ENCODE measurements at places on chromosomes 5 and 9. TPM values are rescaled to one million over a fixed set of nuclear protein-coding genes. Genes with fewer than 3 reads are reported as not detected.

The GDA gene
- total RNA-seq, result not detected

The IFNK gene
- not detected for total RNA-seq

The SIGMAR1 gene
- 128 TPM for total RNA-seq

The FOXD4L5 gene
- not detected for total RNA-seq

The ZNF483 gene
- total RNA-seq, result 12.0 TPM

The GPRIN1 gene
- total RNA-seq, result not detected

GRCh38 chr5:89043676-89044075 lies 160.7 kb upstream of the MEF2C start:
- no peaks in the 10 kb centered on the region for H3K36me3 ChIP-seq
- no peaks in the 10 kb centered on the region for H3K4me1 ChIP-seq
- no peaks in the 10 kb centered on the region for H3K27me3 ChIP-seq
- DNase-seq, result no peak

- H3K36me3 ChIP-seq, result no peaks in the 10 kb centered on the region
- H3K27me3 ChIP-seq, result no peaks in the 10 kb centered on the region
- no peaks in the 10 kb centered on the region for H3K4me1 ChIP-seq
- no peak overlapping the region for H3K4me3 ChIP-seq
These were observed 142.7 kb upstream of the DHFR start for GRCh38 chr5:80797428-80798024.

- no peaks in the 10 kb centered on the region for H3K4me1 ChIP-seq
- no peaks in the 10 kb centered on the region for H3K27me3 ChIP-seq
- no peak for DNase-seq
- H3K4me3 ChIP-seq, result no peak overlapping the region
- no peaks in the 10 kb centered on the region for H3K36me3 ChIP-seq
- H3K27ac ChIP-seq, result no peak overlapping the region
These were observed 344.7 kb downstream of the TAF11L14 start for GRCh38 chr5:17978954-17979353.

GRCh38 chr9:78289474-78289873 lies 7.5 kb upstream of the PSAT1 start:
- no peak overlapping the region for H3K27ac ChIP-seq
- DNase-seq, result no peak
- no peak overlapping the region for H3K4me3 ChIP-seq
- H3K36me3 ChIP-seq, result no peaks in the 10 kb centered on the region
- no peaks in the 10 kb centered on the region for H3K4me1 ChIP-seq

- no peaks in the 10 kb centered on the region for H3K36me3 ChIP-seq
- no peaks in the 10 kb centered on the region for H3K27me3 ChIP-seq
- no peak for DNase-seq
These were observed 37.9 kb upstream of the SRP19 start for GRCh38 chr5:112823181-112823580.

- no peak overlapping the region for H3K4me3 ChIP-seq
- no peaks in the 10 kb centered on the region for H3K36me3 ChIP-seq
- peaks cover 17% of the 10 kb centered on the region for H3K4me1 ChIP-seq
- no peak overlapping the region for H3K27ac ChIP-seq
These were observed 116.7 kb downstream of the ADAMTS2 start for GRCh38 chr5:179228341-179229121.

DNA sequence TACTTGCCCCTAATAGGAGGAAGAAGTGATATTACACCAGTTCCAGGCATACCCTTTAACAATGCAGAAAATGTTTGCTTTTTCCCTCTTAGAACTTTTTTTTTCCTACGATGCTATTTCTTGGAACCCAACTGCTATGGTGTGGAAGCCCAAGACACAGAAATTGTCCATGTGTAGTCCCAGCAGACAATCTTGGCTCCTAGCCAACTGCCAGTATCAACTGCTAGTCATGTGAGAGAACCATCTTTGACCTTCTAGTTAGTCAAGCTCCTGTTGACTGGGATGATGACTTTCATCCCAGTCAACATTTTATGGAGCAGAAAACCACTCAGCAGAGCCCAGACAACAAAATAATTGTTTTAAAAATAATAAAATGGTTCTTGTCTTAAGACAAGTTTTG lies 532.4 kb downstream of the TLR4 start:
- H3K36me3 ChIP-seq, result no peaks in the 10 kb centered on the region
- H3K27ac ChIP-seq, result no peak overlapping the region
- DNase-seq, result no peak

- peak; percentile 48 for DNase-seq
- no peak overlapping the region for H3K4me3 ChIP-seq
- H3K36me3 ChIP-seq, result no peaks in the 10 kb centered on the region
- no peak overlapping the region for H3K27ac ChIP-seq
- H3K27me3 ChIP-seq, result no peaks in the 10 kb centered on the region
These were observed 439.0 kb downstream of the ENC1 start for GRCh38 chr5:74201334-74202081.

DNA sequence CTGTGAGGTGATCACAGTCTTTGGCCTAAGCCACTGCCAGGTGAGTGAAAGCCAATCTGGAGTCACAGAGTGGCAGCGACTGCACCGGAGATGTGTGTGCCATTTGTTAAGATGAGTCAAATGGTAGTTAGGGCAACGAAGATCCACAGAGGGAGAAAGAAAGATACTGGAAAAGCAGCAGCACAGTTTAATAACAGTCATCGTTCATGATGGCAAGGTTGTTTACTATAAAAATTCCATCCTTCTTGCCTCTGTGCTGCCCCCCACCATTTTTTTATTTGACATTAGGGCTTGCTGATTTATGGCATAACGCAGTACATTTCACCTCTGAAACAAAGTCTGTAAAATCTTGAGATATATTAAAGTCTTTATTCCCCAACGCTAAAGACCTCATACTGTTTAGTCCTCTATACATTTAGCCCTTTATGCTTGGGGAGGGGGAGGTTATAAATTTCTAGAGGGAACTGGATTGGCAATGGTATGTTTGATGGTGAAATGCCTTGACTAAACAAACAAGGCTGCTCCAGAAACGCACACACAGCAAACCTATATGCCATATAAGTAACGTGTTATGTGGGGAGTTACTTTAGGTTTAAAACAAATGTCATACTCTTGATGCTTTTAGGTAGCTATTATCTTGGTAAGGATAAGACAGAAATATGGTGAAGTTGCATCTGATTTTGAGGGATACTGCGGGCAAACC lies 55.8 kb upstream of the ABL1 start:
- H3K27ac ChIP-seq, result peak overlapping the region; percentile 56
- DNase-seq, result no peak
- no peaks in the 10 kb centered on the region for H3K36me3 ChIP-seq

DNA sequence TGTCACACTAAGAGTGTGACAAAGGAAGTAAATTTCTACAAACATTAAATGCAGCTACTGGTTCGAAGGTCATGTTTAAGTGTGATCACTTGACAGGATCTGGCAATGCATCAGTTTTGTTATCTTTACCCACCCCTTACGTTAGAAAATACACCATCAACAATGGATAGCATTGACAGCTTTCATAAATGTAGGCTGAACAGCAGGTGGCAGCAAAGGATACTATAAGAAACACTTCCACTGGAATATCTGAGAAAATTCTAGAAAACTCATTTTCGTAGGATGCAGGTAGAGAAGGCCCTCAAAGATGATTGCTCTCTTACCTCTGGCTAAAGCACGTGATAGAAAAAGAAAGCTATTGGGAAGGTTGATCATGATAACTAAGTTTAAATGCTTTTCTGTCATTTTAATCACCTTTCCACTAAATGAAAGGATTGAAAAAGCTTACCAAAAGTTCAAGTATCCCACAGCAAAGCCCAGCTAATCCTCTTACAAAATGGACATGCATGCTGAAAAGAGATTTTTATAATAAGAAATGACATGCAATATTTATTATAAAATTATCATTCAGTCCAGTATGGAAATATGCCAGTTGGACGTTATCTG lies 292.5 kb downstream of the PARP8 start:
- H3K27me3 ChIP-seq, result no peaks in the 10 kb centered on the region
- no peaks in the 10 kb centered on the region for H3K36me3 ChIP-seq
- peaks cover 6% of the 10 kb centered on the region for H3K4me1 ChIP-seq
- no peak overlapping the region for H3K4me3 ChIP-seq

DNA sequence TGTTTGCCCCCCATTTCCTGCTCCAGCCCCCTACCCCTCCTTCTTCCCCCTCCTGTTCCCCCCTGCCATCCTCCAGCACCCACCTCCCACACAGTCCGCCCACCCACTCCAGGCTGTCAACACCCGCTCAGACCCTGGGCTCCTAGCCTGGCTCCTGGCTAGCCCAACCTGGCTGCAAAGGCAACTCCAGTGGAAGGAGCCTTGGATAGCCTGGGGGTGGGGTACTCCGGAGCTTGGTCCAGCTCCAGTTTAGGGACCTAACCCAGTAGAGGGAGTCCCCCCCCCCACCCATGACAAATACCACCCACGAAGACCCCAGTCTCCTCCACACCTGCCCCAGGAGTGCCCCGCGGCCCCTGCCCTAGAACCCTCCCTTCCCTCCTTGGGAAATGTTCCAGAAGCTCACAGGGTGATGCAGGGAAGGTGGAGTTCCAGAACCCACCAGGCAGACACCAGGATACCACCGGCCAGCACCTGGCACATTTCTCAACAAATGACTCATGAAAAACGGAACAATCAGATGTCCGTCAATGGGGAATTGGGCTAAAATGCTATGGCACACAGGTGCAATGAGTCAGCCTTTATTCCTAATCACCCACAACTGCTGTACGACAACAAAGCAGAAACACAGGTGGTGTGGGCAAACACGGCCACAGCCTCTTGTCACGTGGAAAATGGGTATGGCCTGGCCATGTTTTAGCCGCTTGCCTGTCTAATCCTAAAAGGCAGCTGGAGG lies 901 bp upstream of the SLC12A7 start:
- H3K27ac ChIP-seq, result no peak overlapping the region
- DNase-seq, result no peak
- peaks cover 7% of the 10 kb centered on the region for H3K4me1 ChIP-seq

DNA sequence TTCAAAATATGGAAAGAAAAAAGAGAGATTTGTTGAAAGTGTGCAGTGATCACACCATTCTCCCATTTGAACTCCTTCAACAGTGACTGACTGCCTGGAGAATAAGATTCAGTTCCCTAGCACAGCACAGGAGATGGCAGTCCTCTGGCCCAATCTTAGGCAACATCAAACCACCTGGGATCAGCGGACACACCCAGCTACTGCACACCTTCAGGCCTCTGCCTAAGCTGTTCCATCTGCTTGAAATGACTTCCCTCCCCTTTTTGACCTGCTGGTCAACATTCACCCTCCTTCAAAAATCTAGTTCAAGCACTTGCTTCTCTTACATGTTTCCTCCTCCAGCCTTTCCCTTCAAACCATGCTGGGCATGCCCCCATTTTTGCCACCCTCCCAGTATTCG lies 4.5 kb downstream of the MAPK9 start:
- H3K27ac ChIP-seq, result no peak overlapping the region
- peaks cover 10% of the 10 kb centered on the region for H3K4me1 ChIP-seq
- H3K4me3 ChIP-seq, result no peak overlapping the region
- H3K36me3 ChIP-seq, result no peaks in the 10 kb centered on the region
- DNase-seq, result no peak
- H3K27me3 ChIP-seq, result no peaks in the 10 kb centered on the region

DNA sequence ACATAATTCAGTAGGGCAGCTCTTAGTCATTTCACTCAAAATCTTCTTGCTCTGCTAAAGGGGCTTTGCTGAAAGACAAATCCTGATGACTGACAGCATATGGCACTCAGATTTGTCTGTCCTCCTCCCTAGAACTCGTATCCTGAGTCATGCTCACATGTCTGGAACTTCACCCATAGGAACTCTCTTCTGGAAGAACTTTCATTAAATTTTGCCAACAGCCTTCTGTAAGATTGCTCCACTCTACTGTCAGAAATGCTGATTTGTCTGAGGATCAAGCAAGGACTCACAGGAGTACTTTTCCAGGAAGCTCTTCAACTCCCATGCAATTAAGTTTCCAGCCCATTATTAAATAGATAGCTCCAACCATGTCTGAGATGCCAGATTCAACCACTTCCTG lies 59.8 kb upstream of the SNX2 start:
- H3K36me3 ChIP-seq, result no peaks in the 10 kb centered on the region
- H3K4me3 ChIP-seq, result no peak overlapping the region
- H3K27me3 ChIP-seq, result no peaks in the 10 kb centered on the region
- H3K4me1 ChIP-seq, result no peaks in the 10 kb centered on the region
- H3K27ac ChIP-seq, result no peak overlapping the region
- DNase-seq, result no peak

GRCh38 chr9:20002011-20002410 lies 213.2 kb upstream of the SLC24A2 start:
- H3K27me3 ChIP-seq, result no peaks in the 10 kb centered on the region
- no peak for DNase-seq
- H3K27ac ChIP-seq, result no peak overlapping the region
- no peaks in the 10 kb centered on the region for H3K36me3 ChIP-seq
- H3K4me1 ChIP-seq, result no peaks in the 10 kb centered on the region
- no peak overlapping the region for H3K4me3 ChIP-seq

DNA sequence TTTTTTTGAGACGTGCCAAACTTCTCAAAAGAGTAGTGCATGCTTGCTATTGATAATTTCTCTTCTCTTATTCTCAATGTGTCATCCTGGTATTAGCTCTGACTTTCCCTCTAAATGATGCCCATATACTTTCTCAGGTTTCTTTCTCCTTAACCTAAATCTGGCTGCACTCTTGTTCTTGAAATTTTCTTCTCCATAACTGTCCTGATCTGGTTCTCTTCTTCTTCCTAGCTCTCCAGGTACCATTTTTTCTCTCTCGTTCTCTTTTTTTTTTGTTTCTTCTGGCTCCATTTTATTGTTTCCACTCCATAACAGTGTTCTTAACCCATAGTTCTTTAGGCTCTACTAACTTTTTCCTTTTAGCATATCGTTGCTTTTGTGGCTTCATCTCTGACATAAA lies 47.9 kb downstream of the ACTBL2 start:
- no peaks in the 10 kb centered on the region for H3K4me1 ChIP-seq
- no peak for DNase-seq
- H3K27me3 ChIP-seq, result no peaks in the 10 kb centered on the region
- no peak overlapping the region for H3K4me3 ChIP-seq
- H3K27ac ChIP-seq, result no peak overlapping the region

- no peaks in the 10 kb centered on the region for H3K27me3 ChIP-seq
- H3K4me1 ChIP-seq, result no peaks in the 10 kb centered on the region
- DNase-seq, result no peak
- H3K27ac ChIP-seq, result no peak overlapping the region
- no peaks in the 10 kb centered on the region for H3K36me3 ChIP-seq
- H3K4me3 ChIP-seq, result no peak overlapping the region
These were observed 16.1 kb upstream of the TSSK1B start for GRCh38 chr5:113450929-113451328.

GRCh38 chr5:9361835-9362234 lies 184.0 kb downstream of the SEMA5A start:
- DNase-seq, result peak; percentile 59
- no peaks in the 10 kb centered on the region for H3K4me1 ChIP-seq
- no peak overlapping the region for H3K4me3 ChIP-seq

- no peak for DNase-seq
- no peaks in the 10 kb centered on the region for H3K27me3 ChIP-seq
- no peaks in the 10 kb centered on the region for H3K36me3 ChIP-seq
- H3K4me3 ChIP-seq, result no peak overlapping the region
- H3K4me1 ChIP-seq, result no peaks in the 10 kb centered on the region
These were observed 25.6 kb downstream of the PCA3 start for GRCh38 chr9:76789840-76790239.
